ENCODE measurements at places on chromosomes 13 and 19.

DNA sequence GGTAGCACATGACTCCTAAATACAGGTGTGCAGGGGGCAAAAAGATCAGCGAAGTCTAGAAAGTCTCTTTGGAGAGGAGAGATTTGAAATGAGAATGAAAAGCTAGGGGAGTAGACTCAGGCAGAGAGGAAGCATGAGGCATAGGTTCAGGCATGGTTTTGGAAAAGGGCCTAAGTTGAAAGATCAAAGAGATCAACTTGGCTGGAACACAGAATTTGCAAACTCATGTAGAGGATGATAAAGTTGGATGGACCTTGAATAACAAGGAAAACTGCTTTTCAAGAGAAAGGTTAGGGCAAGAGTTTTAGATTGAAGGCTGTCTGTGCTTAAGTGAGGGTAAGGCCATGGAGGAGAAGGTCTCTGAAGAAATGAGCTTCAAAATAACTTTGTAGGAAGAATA, 47.4 kb upstream of the UBAC2 start:
- no peak for DNase-seq

DNA sequence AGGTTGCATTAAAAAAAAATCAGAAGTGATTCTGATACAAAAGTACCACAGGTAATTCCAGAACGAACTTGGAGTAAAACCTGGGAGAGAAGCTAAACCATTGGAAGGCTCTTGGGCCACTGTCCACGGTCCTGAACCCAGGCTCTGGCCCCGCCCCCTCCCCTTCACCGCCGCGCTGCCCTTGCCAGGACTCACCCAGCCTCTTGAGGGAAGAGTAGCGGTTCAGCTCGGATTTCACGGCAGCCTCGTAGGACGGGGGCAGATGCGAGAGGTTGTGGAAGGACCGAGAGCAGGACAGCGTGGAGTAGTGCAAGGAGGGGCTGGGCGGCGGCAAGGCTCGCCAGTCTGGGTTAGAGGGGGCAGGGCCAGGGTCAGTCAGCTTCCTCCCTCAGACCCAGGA, 5.7 kb downstream of the SHISA7 start:
- no peak for DNase-seq

DNA sequence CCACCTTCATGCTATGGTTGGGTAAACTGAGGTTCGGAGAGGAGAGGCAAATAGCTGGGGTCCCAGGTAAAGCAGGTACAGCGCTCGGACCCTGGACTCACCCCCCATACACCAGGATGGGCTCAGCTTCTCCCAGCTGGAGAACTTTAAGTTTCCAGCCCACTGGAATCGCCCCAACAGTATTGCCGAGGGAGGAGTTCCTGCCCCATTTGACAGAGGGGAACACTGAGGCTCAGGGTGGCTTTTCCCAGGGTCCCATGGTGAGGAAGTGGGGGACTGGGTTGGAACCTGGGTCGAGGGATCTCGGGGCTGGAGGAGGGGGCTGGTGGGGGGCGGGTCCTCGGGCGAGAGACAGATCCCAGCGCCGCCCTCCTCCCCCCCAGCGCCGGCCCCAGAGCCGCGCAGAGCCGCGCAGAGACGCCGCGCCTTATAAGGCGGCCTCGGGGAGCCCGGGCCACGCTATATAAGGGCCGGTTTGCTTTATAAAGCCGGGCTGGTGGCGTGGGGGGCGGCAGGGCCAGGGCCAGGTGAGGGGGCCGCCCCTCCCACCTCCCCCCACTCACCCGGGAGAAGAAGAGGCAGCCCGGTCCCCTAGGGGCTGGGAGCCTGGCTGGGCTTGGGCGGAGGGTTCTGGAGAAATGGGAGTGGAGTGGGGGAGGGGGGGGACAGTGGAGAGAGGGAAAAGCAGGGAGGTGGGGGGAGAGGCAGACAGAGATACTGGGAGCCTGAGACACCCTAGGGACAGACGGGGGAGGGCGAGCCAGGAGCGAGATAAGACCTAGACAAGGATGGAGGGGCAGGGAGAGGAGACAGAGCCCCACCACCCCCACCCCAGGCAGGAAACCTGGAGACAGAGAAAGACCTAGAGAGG, 1.1 kb downstream of the CNN1 start:
- DNase-seq = no peak

- DNase-seq = no peak
These were observed 298.1 kb downstream of the FOXO1 start for GRCh38 chr13:40368127-40368891.

GRCh38 chr13:96527497-96527896, 437.6 kb downstream of the HS6ST3 start:
- no peak for DNase-seq

GRCh38 chr19:48006762-48007161, 12.3 kb downstream of the ELSPBP1 start:
- no peak for DNase-seq

- no peak for DNase-seq
These were observed 6.3 kb downstream of the SERP2 start for GRCh38 chr13:44379885-44380284.

- DNase-seq = peak; percentile 53
These were observed 648.0 kb downstream of the DACH1 start for GRCh38 chr13:71218960-71219359.

DNA sequence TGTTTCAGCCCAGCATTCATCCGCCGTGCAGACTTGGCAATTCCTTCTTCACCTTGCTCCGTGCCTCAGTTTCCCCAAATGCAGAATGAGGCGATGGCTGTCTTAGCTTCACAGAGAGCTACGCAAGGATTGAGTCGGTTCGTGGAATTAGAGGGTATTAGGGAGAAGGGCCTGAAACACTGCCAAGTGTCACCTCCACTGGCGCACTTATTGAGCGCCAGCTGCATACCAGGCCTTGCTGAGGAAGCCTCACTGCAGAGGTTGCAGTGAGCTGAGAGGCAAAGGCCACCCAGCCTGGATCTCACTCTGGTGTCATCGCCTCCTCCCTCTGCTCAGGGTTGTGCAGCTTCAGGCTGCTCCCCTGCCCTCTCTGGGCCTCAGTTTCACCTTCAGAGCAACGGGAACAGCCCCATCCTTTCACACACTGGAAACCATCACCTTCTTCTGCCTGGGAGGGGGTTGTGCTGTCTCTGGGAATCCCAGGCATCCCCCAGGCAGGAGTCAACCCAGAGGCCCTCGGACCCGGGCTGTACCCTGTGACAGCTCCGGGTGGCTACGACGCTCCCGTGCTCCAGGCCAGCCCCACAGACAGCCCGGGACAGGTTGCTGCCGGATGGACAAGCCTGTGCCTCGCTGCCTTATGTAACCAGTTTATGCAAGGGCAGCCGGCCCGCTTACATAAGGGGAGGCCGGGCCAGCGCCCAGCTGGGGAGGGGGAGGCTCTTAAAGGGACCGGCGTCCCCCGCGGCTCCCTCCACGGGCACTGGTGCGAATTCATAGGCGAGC, 31.9 kb downstream of the NFIC start:
- no peak for DNase-seq

- no peak for DNase-seq
These were observed 1497.0 kb downstream of the PCDH9 start for GRCh38 chr13:65733110-65733509.

DNA sequence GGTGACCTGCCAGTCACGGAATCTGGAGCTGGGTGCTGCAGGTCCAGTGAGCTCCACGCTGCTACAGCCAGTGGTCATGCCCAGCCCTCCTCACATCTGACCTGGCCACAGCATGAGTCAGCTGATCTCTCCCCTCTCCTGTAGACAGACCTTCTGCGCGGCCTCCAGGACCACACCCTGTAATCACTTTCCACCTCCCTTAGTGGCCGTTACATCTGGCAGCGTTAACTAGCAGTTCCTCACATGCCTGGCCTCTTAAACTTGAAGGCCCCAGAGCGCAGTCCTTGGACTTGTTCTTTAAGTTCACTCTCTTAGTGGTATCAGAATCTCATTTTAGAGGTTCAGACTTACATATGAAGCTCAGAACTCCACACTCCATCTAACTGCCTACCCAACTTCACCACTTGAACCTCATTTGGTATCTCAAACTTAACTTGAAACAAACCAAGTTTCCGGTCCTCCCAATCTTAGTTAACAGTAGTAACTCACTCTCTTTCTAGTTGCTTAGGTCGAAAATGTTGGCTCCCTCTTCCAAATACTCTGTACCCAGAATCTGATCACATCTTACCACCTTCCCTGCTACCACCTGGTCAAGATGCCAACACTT, 22.7 kb downstream of the MIPEP start:
- no peak for DNase-seq

GRCh38 chr19:18192673-18193387, at the start of gene MPV17L2:
TSS of gene MPV17L2 (plus strand) at chr19:18193218. CDS start at chr19:18193282, 64 bp downstream.
- DNase-seq = peak; percentile 96

- no peak for DNase-seq
These were observed 360.4 kb downstream of the ENOX1 start for GRCh38 chr13:43426355-43426754.

- DNase-seq = no peak
These were observed 723.9 kb downstream of the GPC5 start for GRCh38 chr13:92122186-92122853.

DNA sequence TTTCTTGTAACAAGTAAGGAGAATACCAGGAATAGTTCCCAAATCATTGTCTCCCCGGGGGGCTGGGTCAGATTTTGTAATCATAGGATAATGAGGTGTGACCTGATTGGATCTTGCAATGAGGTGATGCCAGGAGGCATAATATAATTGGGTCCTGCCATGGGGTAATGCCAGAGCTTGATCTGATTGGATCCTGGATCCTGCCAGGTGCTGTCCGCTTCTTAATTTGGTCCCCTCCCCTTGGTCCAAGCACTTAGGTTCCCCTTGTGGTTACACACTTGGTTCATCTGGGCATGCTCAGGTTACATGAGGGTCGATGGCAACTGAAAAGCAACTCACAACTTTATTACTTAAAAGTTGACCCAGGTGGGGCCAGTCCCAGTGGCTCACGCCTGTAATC, 20.1 kb downstream of the RASL11A start:
- DNase-seq = no peak

DNA sequence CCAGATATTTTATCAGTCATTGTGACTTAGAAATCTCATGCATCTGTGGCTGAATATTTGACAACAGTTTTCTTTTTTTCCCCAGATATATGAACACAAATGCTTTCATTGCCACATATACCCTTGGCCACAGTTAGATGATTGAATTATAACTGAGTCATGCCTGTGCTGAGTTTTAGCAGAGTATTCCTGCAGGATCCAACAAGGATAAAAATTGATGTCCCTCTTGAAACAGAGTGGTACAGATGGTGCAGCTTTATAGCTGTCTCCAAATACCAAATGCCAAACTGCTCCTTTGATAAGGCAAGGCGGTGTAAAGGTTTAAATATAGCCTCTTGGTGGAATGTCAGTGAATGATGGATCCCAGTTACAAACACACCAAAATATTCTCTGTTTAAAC, 428.5 kb downstream of the GPC6 start:
- DNase-seq = no peak

GRCh38 chr13:101204270-101205020, 211.9 kb downstream of the NALCN start:
- no peak for DNase-seq

DNA sequence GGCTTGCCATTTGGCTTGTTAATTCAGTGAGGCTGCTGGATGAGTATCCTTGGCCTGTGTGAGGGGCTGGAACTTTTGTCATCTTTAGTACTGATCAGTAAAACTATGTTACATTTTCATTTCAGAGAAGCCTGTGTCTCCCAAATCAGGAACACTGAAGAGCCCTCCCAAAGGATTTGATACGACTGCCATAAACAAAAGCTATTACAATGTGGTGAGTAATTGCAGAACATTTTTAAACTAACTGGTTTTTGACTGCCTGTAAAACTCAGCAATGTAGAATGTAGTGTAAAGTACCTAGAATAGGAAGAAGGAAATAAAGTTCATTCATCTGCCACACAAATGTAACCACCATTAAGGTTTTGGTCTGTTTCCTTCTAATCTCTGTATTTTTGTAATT, 87.4 kb upstream of the TEX29 start:
- no peak for DNase-seq

- DNase-seq = no peak
These were observed 672.1 kb downstream of the EFNB2 start for GRCh38 chr13:105863300-105863920.

- DNase-seq = peak; percentile 6
These were observed 4.4 kb upstream of the LILRA5 start for GRCh38 chr19:54317108-54317964.

DNA sequence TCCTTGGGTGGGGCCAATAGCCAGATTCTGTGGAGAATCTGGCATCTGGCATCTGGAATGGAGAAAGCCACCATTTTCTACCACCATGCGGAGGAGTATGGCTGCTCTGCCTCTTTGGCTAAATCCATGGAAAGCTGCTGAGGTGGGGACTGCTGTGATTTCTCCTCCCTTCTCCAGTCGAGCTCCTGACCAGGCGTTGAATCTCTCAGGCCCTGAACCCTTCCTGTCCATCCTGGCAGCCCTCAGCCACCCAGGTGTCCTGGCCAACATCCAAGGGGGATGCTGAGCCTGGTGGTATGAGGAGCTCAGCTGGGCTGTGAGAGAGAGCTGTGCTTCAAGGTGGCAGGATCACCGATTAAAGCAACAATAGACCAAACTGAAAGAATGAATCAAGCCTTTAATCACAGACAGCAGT, 17.4 kb upstream of the SIGLEC6 start:
- no peak for DNase-seq

GRCh38 chr19:38044267-38045111, 137.5 kb downstream of the SIPA1L3 start:
- DNase-seq = no peak

- DNase-seq = no peak
These were observed 58.3 kb downstream of the RGCC start for GRCh38 chr13:41515491-41516139.

- DNase-seq = no peak
These were observed 7.1 kb upstream of the GRTP1 start for GRCh38 chr13:113371061-113371460.

DNA sequence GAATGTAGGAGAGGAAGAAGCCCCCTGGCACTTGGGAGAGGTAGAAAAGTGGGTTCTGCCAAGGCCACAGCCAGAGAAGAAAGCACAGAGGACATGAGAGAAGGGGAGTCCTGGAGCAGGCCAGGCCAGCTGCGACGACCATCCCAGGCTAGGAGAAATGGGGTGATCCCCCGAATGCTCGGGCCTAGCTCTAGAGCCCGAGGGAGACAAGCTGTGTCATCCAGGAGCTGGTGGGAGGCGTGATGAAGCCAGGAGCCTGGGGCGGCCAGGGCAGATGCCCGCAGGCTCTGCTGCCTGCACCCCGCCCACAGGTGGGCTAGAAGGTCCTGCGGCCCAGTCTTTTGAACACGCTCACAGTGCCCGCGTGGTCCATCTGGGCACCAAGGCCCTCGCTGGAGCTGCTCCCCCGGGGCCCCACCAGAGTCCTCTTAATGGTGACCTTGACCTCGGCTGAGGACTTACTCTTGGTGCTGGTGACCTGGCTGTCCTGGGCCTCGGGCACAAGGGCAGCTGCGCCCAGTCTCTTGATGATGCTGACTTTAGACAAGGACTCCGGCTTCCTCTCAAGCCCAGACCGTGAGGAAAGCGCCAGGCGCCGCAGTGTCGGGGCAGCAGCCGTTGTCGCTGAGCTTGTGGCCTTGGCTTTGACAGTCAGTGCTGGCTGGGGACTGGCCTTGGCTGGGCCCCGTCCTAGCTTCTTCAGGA, 26.5 kb downstream of the C19orf47 start:
- no peak for DNase-seq

DNA sequence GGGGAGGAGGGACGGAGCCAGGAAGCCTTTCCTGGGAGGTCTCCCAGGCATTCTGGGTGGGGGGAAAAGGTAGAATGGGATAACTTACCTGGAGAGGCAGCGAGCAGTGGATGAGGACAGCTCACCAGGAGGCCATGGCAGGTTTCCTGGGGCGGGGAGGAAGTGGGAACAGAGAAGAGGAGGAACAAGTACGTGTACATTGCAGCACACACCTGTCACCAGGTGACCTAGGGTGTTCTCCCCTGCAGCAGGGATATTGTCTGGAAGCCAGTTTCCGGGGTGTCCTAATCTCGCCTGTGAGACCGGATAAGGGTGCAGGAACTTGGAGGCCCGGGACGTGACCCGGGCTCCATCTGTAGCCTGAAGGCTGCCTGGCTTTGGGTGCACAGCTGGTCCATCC, at the start of gene FUT3:
Gene FUT3, minus strand, starts transcription at position 148 of the 400 bp plus-strand sequence.
- DNase-seq = no peak
